NCI-H460 (cell line): ENCODE measurements at places on chromosomes 1 and 21.

GRCh38 chr1:165215676-165216075, 140.8 kb downstream of the LMX1A start:
- DNase-seq: no peak

GRCh38 chr1:231973830-231974229, 347.2 kb downstream of the DISC1 start:
- no peak for DNase-seq

- DNase-seq: no peak
These were observed 414 bp downstream of the GUCA2B start for GRCh38 chr1:42153624-42154023.

DNA sequence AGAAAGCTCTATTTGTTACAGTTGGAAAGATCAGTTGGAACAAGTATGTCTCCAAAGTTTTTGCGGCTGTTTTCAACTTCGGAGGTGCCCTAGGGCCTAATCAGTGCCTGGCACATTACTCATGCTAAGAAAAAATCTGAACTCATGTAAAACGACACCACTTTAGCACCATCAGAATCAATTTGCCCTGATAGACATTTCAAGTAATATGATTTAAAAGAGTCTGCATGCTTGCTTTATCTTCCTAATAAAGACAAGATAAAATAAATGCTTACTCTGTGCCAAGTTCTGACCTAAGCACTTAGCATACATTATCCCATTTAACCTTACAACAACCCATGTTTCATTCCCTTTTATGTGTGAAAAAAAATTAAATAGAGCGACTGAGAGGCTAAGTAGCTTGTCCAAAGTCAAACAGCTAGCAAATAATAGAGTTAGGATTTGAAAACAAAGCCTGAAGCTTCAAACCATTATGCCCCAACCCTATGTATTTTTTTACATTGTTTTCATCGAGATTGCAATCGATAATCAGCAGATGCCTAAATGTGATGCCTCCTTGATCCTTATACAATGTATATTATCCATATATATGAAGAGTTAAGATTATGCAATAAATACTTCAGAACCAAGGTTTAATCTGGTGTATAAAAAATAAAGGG, 91.3 kb downstream of the DENND1B start:
- DNase-seq: no peak
